ENCODE measurements at places on chromosomes 11 and 22.
A peak's percentile ranks its signal among the peaks of the same experiment; 100 is the strongest.

DNA sequence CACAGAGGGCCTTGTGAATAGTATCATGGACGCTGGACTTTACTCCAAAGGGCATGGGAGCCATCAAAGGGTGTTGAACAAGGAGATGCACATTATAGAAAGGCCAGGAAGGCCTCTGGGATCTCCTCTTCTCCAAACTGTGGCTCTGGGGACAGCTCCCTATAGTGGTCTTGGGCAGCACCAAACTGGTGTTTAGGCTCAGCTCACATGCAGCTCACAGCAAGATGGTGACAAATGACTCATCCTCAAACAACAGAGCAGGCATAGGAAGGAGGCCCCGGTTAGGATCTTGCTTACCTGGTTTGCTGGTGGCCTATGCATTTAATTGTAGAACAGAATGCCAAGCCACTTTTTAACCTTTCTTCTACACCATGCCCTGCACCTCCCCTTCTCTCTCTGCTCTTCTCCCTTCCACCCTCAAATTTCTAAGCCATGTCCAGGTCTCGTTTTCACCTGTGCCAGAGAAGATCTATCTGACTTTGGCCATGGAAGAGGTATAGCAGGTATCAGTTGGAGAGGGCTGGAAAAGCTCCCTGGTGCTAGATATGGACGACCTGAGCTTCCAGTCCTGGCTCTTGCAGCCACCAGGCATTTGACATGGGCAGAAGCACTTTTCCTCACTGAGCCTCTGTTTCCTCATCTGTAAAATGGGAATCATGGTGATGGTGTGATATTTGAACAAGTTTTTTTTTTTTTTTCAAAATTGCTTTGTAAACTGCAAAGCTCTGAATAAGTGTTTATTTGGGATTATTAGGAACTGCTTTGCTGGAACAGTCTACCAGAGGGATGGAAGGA lies 14.4 kb upstream of the EHF start:
- no peak for DNase-seq

DNA sequence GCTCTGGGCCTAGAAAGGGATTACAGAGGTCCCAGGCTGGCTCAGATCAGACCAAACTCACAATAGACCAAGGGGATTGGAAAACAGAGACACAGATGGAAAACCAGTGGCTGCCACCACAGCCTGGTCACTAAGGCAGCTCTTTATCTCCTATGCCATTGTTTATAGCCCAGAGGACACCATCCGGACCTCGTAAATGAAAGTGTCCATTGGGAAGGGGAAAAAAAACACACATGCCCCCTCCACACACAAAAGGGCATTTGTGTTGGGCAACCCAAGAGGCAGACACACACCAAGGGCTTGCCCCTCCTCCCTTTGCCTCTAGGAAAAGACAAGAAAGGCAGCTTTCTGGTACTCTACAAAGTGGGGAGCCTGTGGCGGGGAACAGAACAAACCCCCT lies 85.9 kb downstream of the GAB2 start:
- DNase-seq: no peak

DNA sequence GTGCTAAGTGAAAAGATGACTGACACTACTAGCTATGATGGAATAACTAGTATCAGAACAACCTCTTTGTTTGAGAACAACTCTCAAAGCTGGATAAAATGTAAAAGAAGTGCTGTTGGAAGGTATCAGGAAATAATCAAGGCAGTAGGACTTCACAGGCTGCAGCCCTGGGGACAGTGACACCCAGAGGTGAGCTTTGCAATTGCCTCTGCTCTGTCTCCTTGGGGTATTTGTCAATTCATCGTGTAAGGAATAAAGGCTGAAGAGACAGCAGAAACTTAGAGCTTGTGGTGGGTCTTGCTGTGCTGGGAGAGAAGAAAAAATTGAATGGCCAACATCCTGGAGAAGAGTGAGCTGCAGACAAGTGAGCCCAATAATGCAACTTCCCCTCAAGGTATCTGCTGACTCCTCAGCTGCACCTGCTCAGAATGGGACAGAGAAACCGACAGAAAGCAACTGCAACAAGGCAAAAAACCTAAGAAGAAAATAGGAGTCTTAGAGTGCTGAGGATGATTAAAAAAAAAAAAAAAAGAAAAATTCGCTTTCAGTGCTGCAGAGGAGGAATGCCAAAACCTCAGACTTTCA lies 141.1 kb downstream of the RCN1 start:
- DNase-seq: peak; percentile 65

DNA sequence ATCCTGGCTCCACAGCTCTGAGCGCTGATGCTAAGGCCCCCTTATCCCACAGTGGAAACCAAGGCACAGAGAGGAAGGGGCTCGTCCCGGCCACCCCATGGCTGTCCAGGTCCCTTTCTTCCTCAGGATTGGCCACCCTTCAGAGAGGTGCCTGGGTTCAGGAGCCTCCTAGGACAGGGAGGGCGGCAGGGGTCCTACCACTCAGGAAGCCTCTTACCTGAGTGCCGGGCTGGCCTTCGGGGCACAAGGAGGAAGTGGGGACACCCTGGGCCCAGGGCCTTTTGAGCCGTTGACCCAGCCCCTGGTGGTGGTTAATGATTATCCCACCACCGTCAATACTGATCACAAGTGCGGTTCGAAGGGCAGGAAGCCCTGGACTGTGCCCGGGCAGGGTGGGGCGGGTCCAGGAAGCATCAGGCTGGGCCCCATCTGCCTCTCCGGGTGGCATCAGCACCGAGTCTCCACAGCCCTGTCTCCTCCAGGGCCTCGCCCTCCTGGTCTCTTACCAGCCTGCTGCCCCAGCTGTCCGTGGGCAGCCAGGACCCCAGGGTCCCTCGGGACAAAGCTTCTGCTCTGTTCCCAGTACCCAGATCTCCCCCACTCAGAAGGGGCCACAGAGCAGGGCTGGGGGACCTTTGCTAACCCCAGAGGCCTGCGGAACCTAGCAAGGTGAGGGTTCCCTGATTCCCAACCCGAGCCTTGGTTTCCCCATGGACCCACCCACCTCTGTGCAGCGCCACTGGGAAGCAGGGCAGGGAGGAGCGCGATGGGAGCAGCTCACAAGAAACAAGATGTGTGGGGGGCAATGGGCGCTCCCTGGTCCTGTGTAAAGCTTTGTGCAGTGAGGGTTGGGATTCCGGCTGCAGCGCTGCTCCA lies 15.0 kb upstream of the EHD1 start:
- DNase-seq: no peak

DNA sequence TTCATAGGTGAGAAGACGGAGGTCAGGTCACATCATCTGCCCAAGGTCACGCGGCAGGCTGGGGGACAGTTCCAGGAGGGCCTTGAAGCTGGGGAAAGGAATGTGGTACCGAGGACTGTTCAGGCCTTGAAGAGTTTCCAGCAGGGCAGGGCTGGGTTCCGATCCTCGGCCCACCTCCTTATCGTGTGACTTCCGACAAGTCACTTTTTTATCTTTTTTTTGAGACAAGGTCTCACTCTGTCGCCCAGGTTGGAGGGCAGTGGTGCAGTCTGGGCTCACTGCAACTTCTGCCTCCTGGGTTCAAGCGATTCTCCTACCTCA lies 623 bp downstream of the NDUFS8 start:
- DNase-seq: no peak

- no peak for DNase-seq
These were observed 7.6 kb downstream of the POLR2F start for GRCh38 chr22:37961062-37961461.

DNA sequence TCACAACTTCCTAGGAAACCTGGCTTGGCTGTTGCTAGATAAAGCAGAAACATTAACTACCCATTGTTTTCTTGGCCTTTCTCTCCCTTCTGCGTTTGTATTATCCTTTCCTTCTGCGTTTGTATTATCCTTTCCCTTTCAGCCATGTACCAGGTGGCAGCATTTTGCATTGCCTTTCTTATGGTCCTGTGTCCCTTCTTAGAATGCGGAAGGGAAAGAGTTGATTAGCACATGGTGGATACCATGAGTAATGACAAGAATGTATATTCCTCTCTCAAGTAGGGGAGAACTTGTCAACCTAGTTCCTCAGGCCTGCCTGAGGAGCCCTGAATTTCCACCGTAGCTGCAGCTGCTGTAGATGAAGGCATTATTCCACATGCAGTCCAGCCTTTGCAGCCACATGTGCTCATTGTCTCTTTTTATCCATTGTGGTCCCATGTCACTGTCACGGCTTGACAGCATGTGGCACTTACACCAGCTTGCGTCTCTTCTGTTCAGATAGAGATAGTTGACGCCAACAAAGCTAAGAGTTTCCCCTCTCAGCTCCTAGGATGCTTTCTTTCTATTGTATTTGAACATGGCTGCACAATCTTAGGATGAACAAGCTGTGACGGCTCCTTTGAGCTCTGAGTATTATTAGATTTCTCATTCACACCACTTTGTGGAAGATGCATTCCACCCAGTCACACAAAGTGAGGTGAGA lies 44.8 kb downstream of the SLN start:
- DNase-seq: no peak

GRCh38 chr22:32308934-32309333 lies 48.7 kb upstream of the RFPL3 start:
- peak; percentile 11 for DNase-seq

DNA sequence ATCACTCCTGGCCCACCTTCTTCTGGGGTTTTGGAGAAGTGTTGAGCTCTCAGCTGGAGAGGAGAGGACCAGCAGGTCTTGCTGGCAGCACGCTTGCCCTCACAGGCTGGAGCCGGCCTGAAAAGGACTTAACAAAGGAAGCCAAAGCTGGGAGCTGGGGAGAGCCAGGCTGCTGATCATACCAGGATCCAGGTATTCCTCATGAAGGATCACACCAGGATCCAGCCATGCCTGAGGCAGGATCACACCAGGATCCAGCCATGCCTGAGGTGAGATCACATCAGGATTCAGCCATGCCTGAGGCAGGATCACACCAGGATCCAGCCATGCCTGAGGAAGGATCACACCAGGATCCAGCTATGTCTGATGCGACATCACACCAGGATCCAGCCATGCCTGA lies 17.0 kb downstream of the MRGPRD start:
- DNase-seq: no peak

DNA sequence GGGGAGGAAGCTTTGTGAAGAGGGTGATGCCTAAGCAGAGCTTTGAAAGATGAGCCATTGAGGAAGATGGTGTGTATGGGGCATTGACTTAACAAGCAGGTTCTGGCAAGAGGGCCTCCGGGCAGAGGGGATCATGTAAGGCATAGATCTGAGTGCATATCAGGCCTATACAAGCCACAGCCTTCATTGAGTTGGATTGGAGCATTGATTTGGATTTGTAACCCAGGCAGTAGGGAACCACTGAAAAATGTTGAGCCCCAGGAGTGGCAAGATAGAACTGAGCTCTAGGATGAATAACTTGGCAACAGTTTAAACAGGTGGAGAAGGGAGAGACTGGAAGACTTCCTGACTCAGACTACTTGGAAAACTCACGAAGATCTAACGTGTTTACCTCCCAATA lies 21.4 kb downstream of the PANX1 start:
- DNase-seq: peak; percentile 45

DNA sequence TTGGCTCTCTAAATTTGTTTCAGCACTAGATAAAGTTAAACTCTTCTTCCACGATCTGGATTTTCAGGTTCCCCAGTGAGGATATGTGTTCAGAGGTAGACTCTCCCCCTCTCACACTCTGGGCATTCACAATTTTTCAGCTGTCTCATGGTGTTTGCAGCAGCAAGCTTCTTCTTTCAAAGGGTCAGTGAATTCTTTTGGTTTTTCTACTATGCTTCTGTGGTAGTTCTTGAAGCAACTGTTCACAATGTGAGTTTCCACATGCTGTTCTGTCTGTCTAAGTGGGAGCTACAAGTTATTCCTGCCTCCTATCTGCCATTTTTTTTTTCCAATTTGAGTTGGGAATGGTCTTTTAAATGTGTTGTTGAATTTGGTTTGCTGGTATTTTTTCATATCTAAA lies 25.4 kb downstream of the CNTF start:
- no peak for DNase-seq

DNA sequence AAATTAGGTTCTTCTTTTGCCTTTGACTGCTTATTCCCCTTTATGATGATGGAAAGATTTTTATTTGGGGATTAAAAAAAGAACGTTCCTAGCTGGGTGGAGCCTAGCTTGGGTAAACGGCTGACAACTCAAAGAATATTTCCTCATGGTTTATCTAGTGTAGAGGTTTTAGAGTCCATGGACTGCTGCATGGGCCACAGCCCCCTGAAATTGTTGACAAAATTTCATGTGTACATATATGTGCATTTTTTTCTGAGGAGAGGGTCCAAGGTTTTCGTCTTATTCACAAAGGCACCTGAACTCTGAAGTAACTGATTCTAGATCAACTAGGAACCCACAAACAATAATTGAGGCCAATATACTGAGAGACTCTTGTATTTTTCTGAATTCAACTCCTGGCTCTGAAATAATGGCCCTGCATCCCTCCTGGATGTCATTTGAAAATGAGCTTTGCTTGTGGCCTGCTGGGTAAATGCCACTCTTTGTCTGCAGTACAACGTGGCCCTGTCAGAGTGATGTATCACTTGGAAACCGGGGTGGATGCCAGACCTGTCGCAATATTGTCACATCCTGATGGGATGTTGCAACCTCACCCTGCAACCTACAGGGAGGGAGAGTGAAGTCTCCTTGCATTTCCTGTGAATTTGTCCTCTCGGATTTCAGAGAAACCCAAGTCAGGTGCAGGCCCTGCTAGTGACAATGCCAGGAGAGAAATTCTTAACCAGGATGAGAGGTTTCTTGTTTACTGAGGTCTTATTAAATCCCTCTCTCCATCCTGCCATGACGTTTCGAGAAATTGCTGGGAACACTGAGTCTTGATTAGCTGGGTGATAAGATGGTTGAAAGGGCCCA lies 33.8 kb downstream of the EHF start:
- DNase-seq: no peak

GRCh38 chr11:120372296-120372695 lies 36.1 kb downstream of the ARHGEF12 start:
- DNase-seq: no peak

GRCh38 chr11:128704517-128704916 lies 10.6 kb downstream of the FLI1 start:
- no peak for DNase-seq

GRCh38 chr11:117547946-117548345 lies 220.3 kb downstream of the CEP164 start:
- no peak for DNase-seq

DNA sequence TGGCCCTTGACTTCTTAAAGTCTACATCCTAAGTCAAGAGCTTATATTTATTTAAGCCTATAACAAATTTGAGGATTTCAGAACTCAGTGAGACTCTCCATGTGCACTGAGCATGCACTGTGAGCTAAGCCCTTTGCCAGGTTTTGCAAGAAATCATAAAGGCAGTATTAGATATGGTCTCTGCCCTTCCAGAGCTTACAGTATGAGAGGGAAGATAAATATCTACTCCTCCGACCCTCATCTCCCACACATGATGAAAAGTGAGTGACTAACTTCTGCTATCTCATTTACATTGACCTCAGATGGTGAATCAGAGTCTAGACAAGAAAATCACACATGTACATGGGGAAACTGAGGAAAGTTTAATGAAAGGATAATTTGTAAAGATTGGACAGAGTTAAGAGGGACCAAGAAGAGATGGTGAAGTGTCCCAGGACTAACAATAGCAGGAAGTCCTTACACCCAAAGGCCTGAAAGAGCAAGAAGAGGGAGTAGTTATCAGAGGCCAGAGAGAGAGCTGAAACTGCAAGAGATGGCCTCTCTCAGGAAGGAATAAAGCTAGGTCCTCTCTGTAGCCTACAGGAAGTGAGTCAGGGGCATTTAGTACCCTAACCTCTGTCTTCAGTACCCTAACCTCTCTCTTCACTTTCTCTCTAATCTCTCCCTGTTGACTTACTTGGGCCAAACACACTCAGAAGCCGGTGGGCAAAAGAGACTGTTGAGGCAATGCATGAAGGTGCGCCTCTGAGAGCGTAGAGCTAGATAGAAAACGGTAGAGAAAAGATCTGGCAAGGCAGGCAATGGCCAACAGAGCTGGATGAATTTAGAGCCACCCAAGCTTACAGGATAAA lies 23.0 kb upstream of the BLID start:
- no peak for DNase-seq
